Stimulated activated CD4-positive, alpha-beta T cell treated with anti-CD3 and anti-CD28 coated beads, Interleukin-1b, Interleukin-23, amount 100 ng/mL, for 4 hours (primary cell): ENCODE measurements at places on chromosomes 16 and 17.

GRCh38 chr17:65195716-65196115, 58.5 kb downstream of the RGS9 start:
- DNase-seq: no peak

DNA sequence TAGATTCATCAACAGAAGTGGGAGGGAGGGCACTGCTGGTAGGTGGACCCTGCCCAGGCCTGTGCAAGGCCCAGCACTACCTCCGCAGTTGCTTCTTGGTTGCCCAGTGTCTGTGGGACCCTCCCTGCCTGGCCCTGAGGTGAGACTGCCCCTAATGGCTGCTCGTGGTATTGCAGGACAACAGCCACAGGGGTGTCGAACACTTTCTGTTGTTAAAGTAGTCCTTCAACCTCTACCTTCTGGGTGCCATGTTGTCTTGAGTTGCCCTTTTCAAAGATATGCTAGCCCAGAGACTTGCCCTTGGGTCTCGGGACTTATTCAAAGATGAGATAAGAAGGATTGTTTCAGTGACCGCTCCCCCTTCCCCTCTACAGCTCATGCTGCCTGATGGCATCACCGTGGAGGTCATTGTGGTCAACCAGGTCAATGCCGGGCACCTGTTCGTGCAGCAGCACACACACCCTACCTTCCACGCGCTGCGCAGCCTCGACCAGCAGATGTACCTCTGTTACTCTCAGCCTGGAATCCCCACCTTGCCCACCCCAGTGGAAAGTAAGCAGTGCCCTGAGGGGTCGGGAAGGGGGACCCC, 29.1 kb downstream of the AKAP1 start:
- DNase-seq: peak; percentile 61

DNA sequence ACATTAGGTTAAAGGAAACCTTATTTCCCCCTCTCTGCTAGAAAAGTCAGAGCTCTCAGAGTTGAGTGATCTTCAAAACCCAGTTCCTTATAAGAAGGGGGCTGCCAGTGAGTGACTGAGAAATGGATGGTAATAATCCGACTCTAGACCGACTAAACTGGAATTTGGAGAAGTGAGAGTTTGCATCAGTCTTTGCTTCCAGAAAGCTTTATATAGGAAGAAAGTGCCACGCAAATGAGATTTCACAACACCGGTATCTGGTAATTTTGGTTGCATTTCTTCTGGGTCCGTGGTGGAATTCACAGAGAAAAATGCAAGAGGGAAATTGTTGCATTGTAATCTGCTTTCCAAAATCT, 271.4 kb downstream of the MAF start:
- no peak for DNase-seq

- no peak for DNase-seq
Measured at GRCh38 chr16:67499106-67499505, 15.8 kb upstream of the AGRP start.

DNA sequence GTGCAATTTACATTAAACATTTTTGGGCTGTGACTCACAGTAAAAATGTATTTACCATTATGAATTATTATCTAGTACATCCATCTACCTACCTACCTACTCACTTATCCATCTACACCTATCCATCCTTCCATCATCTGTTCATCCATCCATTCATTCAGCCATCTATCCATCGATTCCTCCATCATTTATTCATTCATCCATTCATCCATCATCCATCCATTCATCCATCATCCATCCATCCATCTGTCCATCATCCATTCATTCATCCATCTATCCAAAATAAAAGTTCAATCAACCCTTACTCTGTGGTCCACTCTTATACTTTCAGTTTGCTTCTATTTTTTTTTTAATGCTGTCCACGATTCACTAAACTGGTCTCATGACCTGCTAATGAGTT, 118.4 kb downstream of the NTN1 start:
- DNase-seq: no peak

- DNase-seq: no peak
Measured at GRCh38 chr17:17084941-17085340, 42.7 kb downstream of the MPRIP start.

GRCh38 chr17:63646488-63646806, 24.2 kb downstream of the MAP3K3 start:
- DNase-seq: no peak

DNA sequence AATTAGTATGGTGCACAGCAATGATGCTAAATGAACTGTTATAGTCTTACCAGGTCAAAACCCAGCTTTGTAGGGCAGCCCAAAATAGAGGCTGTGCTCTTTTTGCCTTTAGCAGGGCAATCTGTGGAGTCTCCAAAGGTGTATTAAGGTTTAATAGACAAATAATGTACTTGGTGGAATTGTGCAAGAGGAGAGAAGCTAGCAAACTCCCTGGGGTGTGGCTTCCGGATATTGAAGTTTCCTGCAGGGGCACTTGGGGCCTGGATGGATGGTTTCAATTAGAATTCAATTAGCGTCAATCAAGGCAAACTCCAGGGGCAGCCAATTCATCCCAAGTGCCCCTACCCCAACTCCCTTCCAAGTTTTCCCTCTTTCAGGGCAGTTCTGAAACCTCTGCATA, 285.8 kb downstream of the UTP18 start:
- no peak for DNase-seq

DNA sequence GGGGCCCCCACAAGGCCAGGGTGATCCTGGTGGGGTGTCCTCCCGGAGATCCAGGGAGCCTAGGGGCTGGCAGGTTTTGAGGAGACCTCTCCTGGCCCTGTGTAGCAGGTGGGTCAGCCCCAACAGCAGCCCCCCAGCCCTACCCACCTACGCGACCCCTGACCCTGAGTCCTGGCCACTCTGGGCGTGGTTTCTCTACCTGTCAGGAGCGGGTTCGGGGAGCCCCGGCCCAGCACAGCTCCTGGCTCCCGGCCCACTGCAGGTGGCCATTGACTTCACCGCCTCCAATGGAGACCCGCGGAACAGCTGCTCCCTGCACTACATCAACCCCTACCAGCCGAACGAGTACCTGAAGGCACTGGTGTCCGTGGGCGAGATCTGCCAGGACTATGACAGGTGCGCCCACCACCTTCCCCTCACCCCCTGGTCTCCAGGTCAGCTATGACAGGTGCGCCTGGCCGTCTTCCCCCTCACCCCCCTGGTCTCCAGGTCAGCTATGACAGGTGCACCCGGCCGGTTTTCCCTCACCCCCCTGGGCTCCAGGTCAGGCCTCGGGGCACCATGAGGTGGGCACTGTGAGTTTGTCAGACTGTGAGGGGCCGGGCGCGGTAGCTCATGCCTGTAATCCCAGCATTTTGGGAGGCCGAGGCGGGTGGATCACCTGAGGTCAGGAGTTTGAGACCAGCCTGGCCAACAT, 13.0 kb downstream of the CPNE7 start:
- DNase-seq: no peak

DNA sequence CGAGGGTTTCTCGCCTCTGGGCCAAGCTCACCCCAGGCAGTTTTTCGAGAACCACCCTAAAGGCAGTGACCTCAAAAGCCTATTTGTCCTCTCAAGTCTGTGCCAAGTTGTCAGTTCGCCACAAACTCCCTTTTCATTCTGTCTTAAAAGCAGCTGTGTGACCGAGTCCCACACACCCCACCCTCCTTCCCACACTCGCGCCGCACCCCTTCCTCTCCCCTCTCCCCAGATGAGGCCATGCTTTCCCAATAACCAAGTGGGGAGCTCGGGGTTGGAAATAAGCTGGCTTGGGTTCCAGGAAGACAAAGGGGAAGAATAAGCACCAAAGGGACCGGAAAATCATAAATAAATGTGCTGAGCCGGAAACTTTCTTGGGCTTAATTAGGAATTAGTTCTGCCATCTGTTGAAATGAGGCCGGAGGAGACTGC, 36.7 kb downstream of the GRIN2C start:
- no peak for DNase-seq

DNA sequence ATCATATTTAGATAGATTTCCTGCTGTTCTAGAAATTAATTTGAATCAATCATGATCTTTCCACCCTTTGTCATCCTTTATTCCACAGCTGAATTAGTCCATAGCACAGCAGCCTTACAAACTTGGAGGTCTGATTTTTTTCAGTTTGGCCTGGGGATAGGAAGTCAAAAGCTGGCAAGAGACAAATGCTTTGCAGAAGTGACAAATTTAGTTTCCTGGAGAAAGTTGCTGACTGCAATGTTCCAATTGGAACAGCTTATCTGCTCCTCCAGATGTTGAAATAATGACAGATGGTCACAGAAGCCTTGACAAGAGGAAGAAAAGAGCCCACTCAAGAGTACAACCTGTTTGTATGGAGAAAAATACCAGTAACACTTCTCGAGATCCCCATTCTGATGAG, 1276.1 kb upstream of the CDH8 start:
- DNase-seq: no peak

DNA sequence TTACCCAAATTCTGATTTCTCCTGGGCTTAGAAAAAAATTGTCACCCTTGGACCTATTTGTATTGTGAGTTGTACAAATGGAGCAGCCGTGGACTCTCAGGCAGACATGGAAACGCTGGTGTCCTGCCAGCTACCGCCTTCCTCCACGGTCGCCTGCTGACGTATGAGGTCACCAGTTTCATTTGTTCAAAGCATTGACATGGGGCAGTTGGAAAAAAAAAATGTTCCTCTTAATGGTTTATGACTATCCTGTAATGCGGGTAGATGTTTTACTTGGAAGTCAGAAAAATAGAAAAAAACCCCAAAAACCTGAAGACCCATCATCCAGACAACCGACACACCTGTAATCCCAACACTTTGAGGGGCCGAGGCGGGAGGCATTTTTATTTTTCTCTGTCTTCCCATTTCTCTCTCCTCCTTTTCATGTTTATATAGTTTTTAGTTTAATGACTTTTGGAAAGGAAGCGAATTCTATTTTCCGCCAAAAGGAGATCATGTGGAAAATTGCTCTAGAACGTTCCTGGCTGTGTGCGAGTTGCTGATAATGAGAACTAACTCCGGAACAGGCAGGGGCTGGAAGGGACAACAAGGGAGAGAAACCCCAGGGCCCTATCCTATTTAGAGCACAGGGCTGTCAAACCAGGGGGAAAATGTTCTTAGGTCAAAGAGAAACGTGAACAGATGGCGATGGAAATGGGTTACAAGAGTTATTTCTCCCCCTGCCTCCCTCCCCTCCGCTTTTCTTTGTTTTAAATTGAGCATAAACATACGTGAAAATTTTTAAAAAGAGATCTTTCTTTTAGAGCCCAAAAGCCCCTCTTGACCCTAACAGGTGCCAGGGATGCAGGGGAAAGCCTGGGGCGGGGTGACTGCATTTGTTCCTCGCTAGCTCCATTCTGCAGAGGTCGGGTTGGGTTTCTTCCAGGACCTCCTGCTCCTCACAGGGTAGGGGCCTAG, 13.7 kb downstream of the DNAH17 start:
- no peak for DNase-seq

DNA sequence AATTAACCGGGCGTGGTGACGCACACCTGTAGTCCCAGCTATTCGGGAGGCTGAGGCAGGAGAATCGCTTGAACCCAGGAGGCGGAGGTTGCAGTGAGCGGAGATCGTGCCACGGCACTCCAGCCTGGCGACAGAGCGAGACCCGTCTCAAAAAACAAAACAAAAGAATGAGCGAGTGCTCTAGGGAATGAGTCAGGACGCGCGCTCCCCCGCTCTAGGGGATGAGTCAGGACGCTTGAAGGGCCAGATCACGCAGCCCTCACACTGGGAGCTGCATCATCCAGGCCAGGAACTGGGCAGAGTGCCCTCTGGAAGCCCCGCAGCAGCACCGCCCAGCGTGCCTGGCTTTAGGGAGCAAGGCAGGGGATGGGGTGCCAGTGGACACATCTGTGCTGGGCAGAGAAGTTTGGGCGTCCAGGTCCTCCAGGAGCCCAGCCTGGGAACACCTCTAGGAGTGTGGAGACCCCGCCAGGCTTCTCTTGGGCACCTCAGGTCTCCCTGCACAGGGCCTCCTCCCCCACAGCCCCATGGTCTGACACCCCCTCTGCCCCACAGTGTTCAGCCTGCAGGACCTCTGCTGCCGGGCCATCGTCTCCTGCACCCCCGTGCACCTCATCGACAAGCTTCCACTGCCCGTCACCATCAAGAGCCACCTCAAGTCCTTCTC, 3.9 kb upstream of the WFIKKN1 start:
- no peak for DNase-seq
